ENCODE measurements at places on chromosomes 2 and 18.

GRCh38 chr2:65536596-65536995 lies 104.2 kb upstream of the SPRED2 start:
- no peak for DNase-seq

- DNase-seq = no peak
These were observed 301.8 kb downstream of the SP3 start for GRCh38 chr2:173663353-173663752.

DNA sequence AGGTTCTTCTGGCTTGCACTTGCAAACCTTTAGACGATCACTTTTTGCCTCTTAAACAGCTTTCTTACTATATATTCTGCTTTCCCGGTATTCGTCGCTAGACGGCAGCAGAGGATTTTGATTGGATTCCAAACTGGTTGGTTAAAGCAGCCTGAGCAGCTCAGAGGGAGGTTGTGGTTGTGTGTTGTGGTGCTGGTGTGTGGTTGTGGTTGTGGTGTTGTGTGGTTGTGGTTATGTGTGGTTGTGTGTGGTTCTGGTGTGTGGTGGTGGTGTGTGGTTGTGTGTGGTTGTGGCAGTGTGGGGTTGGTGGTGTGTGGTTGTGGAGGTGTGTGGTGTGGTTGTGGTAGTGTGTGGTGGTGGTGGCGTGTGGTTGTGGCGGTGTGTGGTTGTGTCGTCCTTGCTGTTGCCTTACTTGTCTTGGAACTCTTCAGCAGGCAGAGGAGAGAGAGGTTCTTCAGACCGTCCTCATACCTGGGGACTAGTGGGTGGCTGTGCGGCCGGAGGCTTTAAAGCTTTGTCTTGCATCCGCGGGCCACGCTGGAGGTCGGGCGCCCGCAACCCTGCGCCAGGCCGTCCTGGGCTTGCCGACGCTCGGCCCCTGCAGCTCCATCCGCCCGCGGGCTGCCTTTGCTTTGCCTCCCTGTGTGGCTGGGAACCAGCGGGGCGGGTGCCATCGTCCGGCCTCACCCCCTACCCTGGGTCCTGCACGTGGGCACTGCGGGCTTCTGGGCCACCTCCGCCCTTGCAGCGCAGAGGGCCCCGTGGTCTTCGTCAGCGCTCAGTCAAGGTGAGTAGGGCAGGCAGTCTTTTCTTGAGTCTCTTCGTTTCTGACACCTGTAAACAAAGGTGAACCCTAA lies 190.8 kb downstream of the ARHGAP28 start:
- no peak for DNase-seq

GRCh38 chr2:237731663-237732062 lies 66.9 kb upstream of the RBM44 start:
- no peak for DNase-seq

- no peak for DNase-seq
These were observed 96.2 kb upstream of the B3GNT7 start for GRCh38 chr2:231299267-231299666.

DNA sequence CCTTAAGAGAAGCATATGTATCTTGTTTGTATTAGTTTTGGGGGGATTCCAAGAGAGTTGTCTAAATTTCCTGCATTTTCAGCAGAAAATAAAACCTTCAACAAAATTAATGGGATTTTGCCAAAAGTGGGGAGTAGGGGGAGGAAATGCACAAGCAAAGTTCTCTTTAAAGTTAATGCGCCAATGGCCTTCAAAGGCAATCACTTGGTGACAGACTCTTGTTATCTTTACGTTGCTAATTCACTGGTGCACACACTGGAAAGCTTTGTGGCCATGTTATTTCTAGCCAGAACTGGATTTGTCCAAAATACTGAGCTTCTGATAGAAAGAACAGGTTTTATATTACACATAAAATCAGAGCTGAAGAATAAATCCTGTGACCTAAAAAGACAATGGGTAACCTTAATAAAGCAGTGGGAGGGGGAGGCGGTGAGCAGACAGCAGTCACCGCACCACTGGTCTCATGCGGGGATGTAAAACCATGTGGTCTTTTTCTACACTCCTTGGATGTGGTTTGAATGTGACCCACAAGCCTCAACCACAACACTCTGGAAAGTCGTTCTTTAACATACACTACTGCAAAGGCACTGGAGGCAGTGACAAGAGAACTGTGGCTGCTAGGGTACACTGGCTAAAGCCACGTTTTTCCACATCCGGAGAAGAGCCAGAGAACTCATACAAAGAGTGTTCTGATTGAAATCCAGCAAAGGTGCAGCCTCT lies 176.9 kb upstream of the SMAD7 start:
- no peak for DNase-seq

GRCh38 chr2:207041786-207042554 lies 102.7 kb downstream of the CPO start:
- no peak for DNase-seq

- DNase-seq = no peak
These were observed 139.3 kb upstream of the DOK6 start for GRCh38 chr18:69261406-69261805.

DNA sequence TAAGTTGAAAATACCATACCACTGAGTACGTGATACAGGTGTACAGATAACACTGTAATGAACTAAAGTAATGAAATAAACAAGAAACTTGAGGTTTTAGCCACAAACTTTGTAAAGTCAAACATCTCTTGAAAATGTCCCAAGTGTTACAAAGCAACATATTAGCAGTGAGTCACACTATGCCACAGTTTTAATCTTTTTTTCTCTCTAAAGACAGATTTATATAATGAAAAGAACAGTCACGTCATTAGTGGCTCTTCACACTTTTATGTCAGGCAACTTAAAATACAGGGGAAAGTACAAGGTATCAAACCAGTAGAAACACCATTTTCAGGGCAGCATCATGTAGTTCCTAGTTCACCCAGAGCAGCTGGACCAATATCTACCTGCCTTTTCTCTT lies 42.1 kb downstream of the RAPH1 start:
- no peak for DNase-seq

GRCh38 chr18:31965316-31965970 lies 22.5 kb upstream of the TRAPPC8 start:
- no peak for DNase-seq

DNA sequence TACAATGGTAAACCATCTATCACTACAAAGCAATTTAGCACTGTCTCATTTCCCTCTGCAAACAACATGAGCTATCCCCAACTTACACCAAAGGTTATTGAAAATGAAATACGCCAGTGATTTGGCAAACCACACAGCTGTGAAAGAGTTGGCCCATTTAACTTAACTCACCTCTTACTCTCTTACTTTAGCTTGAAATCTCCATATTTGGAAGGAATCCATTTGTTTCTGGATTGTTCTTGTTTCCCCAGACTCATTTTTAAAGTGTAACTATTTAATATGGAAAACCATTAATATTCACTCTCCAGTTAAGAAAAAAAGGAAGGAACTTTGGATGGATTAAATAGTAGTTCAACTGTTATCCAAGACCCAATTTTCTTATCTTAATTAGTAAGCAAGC lies 93.7 kb upstream of the TRIB2 start:
- DNase-seq = no peak

DNA sequence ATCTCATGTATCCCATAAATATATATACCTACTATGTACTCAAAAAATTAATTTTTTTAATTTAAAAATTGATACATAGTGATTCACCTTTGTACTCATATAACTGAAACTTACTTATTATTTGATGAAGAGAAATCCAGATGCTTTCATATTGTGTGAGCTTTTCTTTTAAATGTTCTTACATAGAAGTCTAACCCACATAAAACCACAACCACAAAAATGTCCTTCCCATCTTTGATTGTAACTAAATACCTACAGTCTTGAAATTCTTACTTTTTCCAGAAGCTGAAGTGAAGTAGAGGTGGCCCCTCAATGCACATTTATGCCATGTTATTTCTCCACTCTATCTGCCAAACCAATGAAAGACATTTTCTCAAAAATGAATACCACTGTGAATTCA lies 117.9 kb upstream of the COL5A2 start:
- no peak for DNase-seq
